Astrocyte (in vitro differentiated cells and primary cell): ENCODE measurements at places on chromosomes 16 and 17.

GRCh38 chr17:77793971-77794235 is 164.6 kb upstream of the TNRC6C start:
- no peak for DNase-seq

DNA sequence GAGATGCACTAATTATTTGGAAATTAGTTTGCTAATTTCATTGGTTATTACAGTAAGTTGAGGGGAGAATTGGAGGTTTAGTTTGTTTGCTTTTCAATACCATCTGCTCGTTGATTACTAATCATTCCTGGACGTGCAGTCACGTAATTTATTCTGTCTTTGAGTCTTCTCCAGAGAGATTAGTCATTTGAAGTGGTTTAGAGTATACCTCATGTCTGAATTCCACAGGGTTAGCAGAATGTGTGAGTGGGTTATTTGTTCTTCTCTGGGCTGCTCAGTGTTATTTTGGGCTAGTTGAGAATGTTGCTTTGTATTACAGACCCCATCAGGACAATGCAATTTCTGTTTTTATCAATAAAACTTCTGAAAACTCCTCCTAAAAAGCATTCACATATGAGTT is 265.0 kb downstream of the RBFOX1 start:
- no peak for DNase-seq

DNA sequence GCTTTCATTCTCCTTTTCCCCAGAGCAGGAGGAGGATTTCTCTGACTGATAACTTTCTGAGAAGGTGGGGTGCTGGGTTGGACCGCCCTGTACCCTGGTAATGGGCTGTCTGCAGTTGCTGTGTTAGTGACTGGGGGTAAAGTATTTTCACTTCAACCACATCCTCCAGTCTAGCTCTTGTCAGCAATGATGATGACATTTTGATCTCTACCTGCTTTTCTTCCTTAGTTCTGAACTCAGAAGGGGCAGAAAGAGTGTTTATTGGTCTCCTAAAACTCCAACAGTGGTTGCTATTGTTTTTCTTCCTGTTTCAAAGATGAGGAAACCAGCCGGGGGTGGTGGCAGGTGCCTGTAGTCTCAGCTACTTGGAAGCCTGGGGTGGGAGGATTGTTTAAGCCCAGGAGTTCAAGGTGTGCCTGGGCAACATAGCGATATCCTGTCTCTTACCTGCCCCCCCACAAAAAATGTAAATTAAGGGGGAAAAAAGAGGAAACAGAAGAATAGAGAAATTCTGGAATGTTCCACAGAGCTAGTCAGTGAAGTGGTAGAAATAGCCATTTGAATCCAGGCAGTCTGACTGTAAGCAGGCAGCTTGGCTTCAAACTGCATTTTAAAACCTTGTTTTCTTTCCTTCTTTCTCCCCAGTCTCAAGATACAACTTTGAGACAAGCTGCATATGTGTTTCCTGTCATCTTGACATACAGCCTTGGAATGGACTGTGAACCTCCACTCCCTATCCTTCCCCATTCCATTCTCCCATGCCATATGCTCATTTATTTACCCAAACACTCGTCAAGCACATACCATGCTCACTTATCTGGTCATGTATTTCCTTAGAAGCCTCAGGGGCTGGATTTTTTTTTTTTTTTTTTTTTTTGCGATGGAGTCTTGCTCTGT is 3.3 kb upstream of the N4BP1 start:
- no peak for DNase-seq

DNA sequence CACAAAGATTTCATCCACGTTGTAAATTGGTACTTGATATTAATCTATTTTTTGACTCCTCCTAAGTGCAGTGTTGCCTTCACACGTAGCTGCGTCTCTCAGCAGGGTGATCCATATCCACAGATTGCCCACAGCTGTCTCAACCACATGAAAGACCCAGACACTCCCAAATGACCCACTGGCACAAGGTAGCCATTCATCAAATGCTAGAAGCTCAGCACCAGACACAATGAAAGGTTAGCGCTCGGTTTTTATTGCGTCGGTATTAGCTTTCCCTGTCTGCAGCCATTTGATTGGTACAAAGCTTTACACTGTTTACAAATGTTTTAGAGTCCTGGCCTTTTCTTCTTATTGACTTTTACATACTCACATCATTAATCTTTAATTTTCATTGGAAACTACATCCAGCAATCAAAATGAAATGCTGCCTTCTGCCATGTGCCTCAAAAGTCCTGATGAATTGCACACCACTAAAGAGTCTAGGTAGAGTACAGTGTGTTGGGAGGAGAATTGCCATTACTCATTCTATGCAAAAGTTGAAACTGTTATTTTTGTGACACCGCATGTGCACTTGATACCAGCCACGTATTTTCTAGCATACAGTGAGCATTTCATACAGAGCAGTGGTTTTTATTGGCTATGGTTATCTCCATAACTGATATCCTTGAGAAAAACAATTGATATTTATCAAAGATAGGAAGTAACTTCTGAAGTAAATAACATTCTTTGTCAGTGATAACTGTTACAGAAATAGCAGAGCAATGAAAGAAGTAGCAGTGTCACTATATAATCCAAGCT is 127.3 kb upstream of the NUDT7 start:
- peak; percentile 79 for DNase-seq

GRCh38 chr17:68288804-68289203 is 2.1 kb downstream of the SLC16A6 start:
- DNase-seq: no peak

- DNase-seq: no peak
Measured at GRCh38 chr17:44559634-44560554, 2.6 kb downstream of the FZD2 start.

- DNase-seq: no peak
Measured at GRCh38 chr16:5918567-5919130, 821.1 kb upstream of the EEF2KMT start.

- DNase-seq: peak; percentile 37
Measured at GRCh38 chr16:2482708-2483534, 8.0 kb downstream of the TBC1D24 start.

DNA sequence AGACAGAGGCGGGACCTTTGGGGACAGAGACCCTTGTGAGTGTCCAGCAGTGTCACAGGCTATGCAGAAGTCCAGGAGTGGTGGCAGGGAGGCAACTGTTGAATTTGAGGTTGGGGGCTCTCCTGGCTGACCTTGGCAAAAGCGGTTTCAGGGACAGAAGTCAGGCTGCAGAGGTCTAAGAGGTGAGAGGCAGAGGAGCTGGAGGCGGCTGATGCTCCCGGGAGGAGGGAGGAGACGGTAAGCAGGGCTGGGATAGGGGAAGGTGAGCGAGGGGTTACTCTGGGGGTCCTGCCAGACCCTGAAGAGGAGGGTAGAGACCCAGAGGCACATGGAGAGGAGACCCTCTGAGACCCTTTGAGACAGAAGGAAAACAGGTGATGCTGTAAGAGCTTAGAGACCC is 5.2 kb downstream of the EPOP start:
- DNase-seq: no peak

DNA sequence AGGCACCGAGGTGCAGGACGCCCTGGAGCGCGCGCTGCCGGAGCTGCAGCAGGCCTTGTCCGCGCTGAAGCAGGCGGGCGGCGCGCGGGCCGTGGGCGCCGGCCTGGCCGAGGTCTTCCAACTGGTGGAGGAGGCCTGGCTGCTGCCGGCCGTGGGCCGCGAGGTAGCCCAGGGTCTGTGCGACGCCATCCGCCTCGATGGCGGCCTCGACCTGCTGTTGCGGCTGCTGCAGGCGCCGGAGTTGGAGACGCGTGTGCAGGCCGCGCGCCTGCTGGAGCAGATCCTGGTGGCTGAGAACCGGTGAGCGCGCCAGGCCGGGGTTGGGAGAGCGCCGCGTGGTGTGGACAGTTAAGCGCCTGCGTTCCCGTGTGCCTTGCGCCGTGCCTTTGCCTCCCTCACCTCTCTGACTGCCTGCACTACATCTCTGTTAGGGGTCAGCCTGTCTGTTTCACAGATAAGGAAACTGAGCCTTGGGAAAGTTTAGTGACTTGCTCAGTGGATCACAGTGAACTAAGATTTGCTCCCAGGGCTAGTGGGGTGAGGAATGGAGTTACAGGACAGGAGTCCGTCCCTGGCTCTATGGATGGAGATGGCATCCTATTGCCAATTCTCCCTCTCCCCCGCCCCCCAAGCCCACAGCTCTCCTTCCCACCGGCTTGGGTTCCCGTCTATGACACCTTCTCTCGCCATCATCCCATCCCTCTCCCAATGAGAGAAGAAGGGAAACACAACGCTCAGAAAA is 880 bp downstream of the SARM1 start:
- peak; percentile 38 for DNase-seq

DNA sequence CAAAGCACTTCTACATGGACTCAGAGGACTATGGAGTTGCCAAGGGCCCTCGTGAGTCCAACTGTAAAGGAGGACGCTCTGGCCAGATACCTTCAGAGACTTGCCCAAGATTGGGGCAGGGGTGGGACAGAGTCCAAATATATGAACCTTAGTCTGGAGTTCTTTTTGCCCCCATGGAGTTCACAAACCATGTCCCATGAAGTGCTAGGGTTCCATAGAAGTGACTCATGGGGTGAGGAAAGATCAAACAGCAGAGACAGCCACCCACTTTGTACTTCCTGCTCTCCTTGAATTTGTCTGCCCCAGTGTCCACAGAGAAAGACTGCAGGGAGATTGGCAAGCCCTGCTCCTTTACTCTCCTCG is 29.0 kb downstream of the SRL start:
- peak; percentile 54 for DNase-seq

DNA sequence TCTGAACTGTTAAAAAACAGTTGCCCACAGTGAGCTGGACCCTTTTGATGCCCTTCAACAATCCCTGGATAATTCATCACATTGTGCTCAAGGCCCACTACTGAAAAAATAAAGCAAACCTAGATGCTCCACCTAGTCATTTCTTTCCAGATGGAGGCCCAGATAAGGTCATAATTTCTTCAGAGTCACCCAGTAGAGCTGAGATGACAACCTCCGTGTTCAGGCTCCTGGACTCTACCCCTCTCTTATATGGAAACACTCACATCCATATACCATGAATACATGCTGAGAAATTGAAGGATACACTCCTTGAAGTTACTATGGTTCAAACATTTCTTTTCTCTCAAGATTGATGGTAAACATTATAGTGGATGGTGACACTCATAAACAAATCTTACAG is 2.7 kb upstream of the ABCA3 start:
- DNase-seq: no peak

DNA sequence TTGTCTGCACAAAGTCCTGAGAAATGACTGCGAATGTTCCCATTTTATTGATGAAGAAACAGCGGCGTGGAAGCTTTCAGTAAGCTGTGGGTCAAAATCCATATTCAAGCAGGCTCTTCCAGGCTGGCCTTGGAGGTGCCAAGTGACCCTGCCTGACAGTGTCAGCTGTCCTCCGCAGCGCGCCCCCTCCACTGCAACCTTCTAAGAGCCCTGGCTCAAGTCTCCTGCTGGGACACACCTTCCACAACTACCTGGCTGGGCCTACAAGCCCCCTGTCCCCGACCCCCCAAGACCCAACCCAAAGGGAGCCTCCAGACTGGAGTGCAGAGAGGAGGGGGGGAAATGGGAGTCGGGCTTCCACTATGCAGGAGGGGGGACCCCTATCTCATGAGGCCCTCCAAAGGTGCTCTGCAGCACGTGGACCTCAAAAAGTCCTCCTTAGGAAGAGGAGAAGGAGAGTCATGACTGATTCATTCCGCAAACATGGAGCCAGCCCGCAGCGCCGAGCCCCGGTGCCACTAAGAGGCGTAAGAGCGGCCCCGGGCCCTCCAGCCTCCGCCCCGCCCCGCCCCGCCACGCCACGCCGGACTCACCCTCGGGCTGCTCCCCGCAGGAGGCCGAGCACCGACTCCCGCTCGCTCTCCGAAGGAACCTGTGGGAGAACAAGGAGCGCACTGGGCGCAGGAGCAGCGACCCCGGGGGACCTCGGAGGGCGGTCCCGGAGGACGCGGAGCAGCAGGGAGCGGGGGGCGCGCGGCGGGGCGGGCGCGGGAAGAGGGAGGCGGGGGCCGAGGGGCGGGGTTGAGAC is 574 bp downstream of the MPP3 start:
- peak; percentile 67 for DNase-seq

DNA sequence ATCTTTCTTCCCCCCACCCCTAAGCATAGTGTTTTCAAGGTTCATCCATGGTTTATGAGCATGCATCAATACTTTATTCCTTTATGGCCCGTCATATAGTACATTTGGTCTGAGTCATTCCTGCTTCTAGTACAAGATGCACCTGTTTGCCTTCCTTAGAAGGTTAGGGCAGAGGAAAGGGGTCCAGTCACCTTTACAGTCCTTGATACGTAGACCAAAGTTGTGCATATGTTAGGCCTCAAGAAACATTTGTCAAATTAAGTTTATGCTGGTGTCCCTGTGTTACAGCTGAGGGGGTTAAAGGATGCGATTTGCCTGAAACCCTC is 1.4 kb downstream of the CYB5D2 start:
- DNase-seq: no peak

DNA sequence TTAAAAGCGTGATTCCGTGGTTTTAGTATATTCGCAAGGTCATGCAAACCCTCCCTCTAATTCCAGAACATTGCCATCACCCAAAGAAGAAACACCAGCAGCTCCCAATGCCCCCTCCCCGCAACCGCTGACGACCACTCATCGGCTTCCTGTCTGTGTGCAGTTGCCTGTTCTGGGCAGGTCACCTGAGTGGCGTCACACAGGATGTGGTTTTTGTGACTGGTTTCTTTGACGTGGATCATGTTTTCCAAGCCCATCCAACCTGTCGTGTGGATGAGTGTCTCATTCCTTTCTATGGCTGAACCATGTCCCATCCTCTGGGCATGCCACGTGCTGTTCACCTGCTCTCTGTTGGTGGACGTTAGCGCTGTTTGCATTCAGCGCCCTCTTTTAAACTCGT is 8.2 kb upstream of the ATP2C2 start:
- DNase-seq: peak; percentile 55

GRCh38 chr16:25155553-25156460 is 44.3 kb downstream of the LCMT1 start:
- DNase-seq: peak; percentile 65

- DNase-seq: no peak
Measured at GRCh38 chr17:34378664-34379101, 15.7 kb upstream of the CCL1 start.

DNA sequence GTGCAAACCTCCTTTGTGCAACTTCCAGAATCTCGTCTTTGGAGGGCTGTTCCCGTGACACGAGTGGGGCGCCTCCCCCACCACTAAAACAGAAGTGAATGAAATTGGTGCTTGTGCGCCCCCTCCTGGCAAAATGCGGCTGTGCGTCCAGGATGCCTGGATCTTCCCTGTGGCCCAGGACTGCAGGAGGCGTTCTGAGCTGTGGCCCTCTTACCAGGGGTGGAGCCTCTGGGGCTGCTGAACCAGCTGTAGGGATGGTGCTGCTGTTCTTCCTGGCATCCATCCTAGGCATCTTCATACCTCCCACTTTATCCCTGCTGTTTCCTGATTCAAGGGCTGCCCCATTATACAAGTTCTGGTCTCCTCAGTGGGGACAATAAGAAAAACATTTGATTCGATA is 18.5 kb upstream of the NAGLU start:
- DNase-seq: peak; percentile 81

DNA sequence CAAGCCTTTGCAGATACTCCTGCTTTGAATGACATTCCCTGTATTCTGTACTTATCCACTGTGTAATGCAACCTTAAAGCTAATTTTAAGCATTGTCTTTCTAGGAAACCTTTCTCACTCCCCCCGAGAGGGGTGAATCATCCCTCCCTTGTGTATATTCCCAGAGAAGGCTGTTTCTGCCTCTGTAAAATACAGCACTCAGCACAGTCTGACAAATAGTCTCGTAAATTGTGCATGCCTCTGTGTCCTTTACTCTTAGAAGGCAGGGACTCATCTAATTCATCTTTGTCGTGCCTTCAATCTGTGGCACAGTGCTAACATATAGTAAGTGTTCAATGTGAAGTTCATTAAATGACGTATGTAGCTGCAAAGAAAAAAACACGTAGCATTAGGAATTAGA is 200.7 kb downstream of the CA10 start:
- no peak for DNase-seq

GRCh38 chr16:72612256-72612655 is 435.7 kb downstream of the ZFHX3 start:
- no peak for DNase-seq
